ENCODE measurements at places on chromosomes 1 and 21.

DNA sequence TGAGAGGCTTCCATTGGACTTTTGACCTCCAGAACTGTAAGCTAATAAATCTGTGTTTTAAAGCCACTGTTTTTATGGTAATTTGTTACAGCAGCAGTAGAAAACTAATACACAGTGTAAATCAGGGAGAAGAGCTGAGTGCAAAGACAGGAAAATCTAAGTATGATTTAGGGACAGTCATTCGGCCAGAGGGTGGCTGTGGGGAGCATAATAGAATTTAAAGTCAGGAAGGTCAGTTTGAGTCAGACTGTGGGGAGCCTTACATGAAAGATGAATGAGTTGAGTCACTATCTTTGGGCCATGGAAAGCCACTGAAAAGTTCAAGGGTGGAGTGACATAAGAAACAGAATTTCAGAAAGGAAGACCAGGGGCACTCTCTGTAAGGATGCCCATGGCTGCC, 52.4 kb upstream of the SSX2IP start:
- DNase-seq: peak; percentile 56

GRCh38 chr1:161020509-161021164, at the start of gene F11R:
F11R (minus strand) TSS chr1:161021152; CDS start chr1:161021073, 79 bp downstream.
- peak; percentile 61 for DNase-seq

- DNase-seq: peak; percentile 79
Measured at GRCh38 chr1:210584439-210585113, 255.9 kb downstream of the HHAT start.

DNA sequence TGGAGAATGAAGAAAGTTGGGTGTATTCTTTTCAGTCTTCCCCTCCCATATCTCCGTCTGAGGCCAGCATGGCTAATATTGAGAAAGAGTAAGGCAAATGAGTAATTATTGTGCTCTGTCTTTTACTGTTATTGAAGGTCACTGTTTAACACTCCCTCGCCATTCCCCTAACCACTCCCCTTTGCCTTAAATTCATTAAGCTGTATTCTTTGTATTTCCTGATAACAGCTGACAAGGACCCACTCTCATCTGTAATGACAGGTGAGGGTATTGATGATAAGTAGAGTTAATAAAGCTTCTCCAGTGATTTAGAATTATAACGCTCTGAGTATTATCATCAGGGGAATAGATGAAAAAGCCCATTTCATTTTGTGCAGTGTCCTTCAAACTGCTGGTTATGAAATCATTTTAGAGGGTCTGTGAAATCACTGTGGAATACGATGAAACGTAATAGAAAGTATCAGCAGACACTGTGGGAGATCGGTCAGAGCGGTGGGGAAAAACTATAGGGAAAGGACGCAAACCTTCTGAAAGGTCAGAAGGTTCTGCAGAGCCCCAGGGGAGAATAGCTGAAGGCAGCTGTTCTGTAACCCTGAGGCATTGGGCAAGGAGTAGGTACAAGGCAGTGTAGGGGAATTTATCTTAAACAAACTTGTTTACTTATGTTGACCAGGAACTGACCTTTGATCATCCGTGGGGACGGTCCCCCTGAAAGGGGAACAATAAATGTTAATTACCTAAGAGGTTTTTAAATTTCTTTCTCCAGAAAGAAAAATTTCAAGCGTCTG, 46.3 kb upstream of the CACYBP start:
- DNase-seq: peak; percentile 51

GRCh38 chr1:228283043-228283371, 75.2 kb downstream of the OBSCN start:
- DNase-seq: no peak

- no peak for DNase-seq
Measured at GRCh38 chr1:48480504-48480903, 8.5 kb upstream of the SPATA6 start.

Data from GM12865 (cell line).